DMS53 (cell line): ENCODE measurements at places on chromosomes 4 and X.
A peak's percentile ranks its signal among the peaks of the same experiment; 100 is the strongest.

- DNase-seq: no peak
Observed at GRCh38 chr4:129783596-129783995, 687.6 kb downstream of the C4orf33 start.

- DNase-seq: no peak
Observed at GRCh38 chrX:67648361-67648760, 104.5 kb downstream of the AR start.

- no peak for DNase-seq
Observed at GRCh38 chr4:153156263-153156662, 48.0 kb upstream of the TRIM2 start.

DNA sequence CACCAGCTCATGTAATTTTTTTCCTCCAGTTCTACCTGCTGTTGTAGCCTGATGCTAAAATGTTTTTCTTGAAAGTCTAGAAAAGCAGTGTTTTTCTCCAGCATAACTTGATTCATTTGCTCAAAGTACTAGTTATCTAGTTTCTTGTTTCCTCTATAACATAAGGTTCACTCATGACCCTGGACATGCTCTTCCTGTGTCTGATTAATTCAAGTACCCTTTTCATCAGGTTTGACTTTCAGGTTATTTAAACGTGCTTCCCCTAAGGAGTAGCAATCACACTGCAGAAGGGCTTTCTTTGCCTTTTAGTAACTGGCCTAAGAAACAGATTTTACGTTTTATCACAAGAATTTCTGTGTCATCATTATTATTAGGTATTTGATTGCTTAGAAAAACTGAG is 66.8 kb upstream of the EGFL6 start:
- no peak for DNase-seq

GRCh38 chrX:133437356-133437755 is 22.1 kb upstream of the GPC4 start:
- no peak for DNase-seq

DNA sequence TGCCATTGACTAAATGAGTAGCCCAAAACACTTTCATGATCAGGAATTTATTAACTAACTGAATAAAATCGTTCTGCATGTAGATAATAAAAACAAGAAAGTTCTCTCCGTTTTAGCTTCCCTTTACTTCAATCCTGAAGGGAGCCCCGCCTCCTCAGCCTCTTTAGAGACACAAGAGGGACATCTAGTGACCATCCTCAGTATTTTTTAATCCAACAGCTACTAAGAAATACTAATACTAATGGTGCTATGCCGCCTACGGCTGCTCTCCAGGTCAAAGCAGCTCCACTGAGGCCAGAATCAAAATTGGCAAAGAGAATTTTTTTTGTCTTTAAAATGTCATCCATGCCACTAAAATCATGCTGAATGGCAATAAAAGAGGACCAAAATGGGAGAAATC is 3.2 kb upstream of the PCDH19 start:
- DNase-seq: peak; percentile 85

GRCh38 chrX:101237041-101237440 is 17.5 kb downstream of the DRP2 start:
- DNase-seq: no peak

DNA sequence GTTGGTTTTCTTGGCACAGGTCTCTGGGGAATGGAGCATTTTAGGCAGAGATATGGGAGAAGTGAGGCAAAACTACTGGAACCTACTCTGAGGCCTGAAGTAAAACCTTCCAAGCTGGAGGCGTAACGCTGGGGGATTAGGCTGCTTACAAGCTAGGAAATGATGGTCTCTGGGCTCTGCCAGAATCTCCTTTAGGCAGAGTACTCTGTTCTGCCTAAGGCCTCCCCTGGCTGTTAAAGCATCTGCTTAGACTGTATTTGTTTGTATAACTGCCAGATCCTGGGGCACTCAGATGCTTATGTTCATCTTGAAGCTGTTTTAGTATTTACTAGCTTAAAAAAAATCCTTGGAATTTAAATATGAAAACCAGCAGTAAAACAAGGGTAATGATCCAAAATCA is 822.2 kb downstream of the RPA4 start:
- no peak for DNase-seq

DNA sequence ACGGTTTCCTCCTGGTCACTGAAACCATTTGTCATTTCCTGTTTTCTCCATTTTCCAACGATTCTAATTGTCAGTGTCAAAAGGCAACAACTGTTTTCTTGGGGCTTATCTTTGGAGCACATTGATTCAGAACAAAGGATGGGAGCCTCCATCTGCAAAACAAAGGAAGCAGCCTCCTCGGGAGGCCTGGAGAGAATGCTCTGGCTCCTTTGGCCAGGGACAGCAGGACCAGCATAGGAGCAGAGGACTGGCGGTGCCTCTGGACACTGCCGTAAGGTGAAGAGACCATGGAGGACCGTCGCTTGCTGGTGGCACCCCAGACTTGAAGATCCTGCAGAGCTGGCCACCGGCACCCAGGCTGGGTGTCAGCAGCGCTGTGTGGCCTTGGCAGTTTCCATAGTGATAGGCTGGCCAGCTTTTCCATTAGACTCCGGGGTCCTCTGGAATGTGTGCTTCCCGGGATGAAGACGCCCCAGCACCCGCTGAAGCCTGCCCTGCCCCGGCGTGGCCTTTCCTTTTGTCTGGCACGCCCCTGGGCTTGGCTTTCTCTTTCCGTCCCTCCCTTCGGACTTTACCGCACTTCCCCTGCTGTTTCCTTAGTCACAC is 61.1 kb upstream of the MTM1 start:
- DNase-seq: no peak

DNA sequence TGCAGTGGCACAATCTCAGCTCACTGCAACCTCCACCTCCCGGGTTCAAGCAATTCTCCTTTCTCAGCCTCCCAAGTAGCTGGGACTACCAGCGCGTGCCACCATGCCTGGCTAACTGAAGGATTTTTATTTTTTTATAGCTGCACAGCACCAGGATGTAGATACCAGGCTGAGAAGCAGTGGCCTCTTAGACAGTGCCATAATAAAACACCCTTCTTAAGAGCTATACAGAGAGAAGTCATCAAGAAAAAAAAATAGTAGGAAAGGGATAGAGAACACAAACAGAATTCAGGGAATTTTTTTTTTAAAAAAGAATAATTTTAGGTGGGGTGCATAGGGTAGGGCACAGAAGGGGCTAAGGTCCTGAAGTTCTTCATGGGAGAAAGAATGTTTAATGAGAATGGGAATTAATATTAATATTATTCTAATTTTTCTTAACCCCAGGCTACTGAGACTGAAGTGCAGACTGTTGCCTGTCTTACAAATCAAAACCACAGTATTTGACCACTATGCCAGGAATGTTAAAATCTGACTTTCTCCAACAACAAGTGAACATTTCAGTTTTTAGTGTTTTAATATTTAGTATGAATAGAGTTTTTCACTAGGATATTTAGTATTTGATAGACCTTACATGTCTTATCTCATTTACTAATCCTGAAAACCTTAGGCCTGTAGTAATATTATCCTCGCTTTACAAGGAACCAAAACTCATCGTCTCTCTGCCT is 146.7 kb downstream of the KCNIP4 start:
- no peak for DNase-seq

GRCh38 chrX:47607091-47607490 is 12.6 kb downstream of the SYN1 start:
- DNase-seq: no peak

DNA sequence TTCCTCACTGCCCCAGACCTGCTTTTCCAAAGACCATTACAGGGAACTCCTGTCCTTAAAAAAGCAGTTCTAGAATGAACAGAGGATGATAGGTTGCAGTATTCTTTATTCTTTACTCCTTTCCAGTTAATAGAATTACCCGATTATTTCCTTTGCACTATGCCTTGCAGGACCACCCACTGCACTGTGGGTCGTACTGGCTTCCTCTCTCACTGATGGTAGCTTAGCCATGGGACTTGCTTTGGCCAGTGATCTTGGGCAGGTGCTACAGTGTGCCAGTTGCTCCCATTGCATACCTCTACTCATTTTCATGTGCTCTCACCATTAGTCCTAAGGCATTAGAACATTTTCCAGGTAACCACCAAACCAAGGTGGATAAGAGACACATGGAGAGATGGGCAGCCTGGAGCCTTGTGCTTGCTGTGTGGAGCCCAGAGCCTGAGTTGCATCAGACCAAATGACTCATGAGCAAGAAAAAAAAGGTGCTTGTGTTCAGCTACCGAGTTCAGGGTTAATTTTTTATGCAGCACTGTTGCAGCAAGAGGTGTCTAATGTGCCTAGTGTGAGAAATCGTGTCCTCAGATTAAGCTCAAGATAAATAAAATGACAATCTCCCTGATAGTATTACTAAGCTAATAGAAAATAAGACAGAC is 7.6 kb upstream of the UNC5C start:
- no peak for DNase-seq

DNA sequence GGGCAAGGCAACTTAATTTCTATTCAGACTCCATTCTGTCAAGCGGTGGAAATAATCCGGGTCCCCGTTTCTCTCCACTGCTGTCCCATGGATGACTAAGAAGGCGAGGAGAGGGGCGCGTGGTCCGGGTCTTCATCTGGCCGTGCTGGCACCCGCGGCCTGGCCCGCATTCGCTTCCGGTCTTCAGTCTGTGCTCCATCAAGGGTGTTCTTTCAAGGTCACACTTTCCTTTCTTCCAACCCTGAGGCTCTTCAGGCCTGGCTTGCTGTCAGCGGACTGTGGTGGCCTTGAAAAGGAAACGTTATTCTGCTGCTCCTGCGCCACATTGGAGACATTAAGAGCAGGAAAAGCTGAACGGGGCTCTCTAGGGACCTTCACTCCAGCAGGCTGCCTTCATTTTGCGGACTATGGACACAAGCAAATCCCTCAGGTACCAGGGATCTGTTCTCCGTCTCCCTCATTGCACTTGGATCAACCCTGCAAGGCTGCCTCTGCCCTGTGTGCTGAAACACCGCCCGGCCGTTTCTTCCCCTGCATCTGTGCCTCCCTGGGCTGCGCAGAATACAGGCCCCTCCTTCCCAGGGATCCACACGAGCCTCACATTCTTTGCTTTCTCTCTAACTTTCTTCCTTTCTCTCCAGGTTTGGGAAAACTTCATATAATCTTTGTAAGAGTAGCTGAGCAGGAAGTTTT is 5.7 kb upstream of the SLC25A4 start:
- no peak for DNase-seq

DNA sequence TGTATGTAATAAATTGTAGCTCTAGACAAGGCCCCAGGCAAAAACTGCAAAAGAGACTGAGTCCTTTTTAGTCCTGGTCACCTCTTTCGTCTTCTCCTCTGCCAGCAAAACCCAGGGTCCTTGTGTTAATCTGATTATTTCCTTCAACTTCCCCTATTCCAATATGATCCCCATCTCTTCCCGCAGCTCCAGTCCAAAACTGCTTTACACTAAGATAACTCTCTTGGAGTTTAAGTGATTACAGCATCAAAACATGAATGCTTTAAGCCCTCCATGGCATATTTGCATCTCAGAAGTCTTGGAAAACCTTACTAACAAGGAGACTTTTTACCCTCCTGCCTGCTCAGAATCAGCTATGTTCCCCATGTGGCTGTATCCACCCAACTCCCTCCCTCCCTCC is 59.3 kb downstream of the MAGEA1 start:
- DNase-seq: no peak

DNA sequence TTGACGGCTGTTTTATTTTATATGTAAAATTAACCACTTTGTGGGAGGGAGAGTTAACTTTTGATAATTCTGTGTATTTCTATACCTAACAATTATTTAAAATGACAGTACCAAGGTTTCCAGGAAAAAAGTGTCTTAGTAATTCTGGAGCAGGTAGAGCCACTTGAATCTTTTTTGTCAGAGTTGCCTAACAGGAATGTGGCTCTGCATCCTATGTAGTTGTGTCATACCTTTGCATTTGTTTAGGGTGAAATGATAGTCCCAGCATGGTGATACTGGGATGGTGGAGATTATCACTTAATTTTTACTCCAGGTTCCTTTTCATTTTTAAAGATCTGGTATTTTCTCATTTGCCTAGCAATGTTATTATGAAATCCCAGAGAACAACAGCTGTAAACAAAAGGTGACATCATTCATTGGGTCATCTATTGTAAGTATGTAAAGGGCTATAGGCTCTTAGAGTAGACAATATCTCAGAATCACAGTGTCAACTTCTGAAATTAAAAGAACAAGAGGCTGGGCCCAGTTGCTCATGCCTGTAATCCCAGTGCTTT is 9.6 kb downstream of the SGMS2 start:
- DNase-seq: no peak

DNA sequence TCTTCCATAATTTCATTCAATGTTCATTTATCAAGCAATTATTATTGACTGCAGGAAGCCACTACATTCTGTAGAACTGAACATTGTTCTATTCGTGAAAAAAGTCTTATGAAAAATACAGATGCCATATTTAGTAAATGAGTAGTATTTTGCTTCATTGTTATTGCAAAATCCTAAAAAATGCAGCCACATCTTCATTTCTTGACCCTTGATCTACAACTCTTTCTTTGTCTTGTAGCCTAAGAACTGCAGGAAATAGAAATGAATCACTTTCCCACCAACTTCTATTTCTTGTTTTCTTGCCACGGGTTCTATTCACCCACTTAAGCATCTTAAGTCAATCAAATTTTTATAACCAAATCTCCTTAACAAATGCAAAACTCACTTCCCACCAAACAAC is 63.3 kb downstream of the KCNIP4 start:
- no peak for DNase-seq

GRCh38 chrX:22742174-22742573 is 257.6 kb upstream of the DDX53 start:
- DNase-seq: no peak

DNA sequence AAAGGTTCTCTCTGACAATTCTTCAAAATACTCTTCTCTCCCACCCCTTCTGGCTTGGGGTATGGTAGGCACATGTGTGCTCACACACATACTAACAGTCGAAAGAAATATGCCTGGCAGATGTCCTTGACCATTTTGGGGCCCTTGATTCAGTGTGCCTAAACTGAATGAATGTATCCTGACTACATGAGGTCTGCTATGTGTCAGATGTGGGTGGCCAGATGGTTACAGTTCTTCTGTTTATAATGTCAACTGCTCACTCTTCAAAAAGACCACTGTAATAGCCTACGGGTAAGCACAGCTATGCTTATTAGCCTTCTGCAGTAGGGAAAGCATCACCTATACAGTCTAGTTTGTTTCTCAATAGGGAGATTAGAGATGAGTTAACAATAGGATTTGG is 63.7 kb upstream of the VEGFC start:
- DNase-seq: no peak

GRCh38 chrX:11952176-11952720 is 186.0 kb upstream of the FRMPD4 start:
- no peak for DNase-seq

- no peak for DNase-seq
Observed at GRCh38 chr4:84967243-84967690, 777 bp upstream of the WDFY3 start.

- no peak for DNase-seq
Observed at GRCh38 chrX:132271311-132271778, 52.1 kb upstream of the RAP2C start.

DNA sequence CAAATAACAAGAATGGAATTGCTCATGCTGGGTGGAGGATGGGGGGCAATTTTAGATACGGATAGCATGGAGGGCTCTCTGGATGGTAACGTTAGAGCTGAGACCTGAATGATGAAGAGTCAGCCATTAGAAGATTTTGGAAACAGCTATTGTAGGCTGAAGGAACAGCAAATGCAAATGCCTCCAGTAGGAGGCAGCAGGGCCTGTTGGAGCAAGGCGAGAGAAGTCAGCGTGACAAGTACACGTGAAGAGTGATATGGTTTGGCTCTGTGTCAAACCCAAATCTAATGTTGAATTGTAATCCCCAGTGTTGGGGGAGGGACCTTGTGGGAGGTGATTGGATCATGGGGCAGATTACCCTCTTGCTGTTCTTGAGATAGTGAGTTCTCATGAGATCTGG is 59.3 kb upstream of the SOD3 start:
- DNase-seq: peak; percentile 63
